Nephron progenitor cell (in vitro differentiated cells): ENCODE measurements at places on chromosomes 3 and 15.
A peak's percentile ranks its signal among the peaks of the same experiment; 100 is the strongest.

GRCh38 chr3:184259396-184259877 is 1.9 kb downstream of the CAMK2N2 start:
- no peak for DNase-seq

DNA sequence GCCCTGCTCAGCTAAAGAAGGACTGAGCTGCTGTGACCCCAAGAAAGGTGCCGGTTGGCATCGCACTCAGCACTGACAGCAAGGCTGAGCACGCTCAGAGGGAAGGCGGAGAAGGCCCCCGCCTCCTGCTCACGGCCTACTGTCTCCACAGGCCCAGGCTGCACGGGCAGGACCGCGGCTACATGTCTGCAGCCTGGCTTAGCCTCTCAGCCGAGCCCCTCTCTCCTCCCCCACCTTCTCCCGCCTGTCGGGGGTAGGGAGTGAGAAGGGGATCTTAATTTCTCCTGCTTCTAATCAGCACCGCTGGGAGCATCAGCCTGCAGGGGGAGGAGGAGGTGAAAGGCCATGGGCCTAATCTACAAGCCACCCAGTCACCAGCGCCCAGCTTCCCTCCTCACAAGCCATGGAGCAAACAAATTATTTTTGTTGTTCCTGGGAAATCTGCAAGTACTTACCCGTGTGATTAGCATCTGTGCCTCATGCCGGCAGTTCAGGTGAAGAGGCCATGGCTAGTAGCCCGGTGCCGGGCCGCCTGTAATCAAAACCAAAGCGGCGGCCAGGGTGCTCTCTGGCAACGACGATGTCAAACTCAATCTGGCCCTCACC is 68.1 kb downstream of the EPHB3 start:
- DNase-seq: peak; percentile 49

- no peak for DNase-seq
Observed at GRCh38 chr15:74424901-74425528, 8.7 kb downstream of the SEMA7A start.

DNA sequence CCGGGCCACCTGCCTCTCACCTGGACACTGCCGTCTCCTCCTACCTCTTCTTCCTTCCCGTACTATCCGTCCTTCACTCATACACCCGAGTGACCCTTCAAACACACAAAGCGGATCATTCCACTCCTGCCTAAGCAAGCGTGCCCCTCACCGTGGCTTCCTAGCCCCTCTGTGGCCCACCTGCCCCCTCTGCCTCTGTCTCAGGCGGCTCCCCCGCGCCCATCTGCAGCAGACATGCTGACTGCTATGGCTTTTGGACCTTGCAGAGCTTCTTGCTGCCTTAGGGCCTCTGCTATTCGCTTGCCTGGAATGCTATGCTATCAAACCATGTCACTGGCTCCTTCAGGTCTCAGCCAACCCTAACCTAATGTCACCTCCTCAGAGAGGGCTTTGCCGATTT is 38.1 kb downstream of the SLC28A1 start:
- DNase-seq: no peak

DNA sequence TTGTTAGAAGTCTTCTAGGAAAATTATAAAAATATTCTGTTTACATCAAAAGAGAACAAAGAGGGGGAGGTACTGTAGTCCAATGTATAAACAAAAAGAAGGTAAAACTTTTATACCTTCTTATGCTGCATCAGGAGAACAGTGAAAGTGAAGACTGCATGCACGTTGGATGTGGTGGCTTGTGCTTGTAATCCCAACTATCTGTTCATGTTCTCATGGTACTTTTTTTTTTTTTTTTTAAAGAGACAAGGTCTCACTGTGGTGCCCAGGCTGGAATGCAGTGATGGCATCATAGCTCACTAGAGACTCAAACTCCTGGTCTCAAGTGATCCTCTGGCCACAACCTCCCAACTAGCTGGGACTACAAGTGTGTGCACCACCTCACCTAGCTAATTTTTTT is 4.2 kb downstream of the SEC62 start:
- DNase-seq: no peak

DNA sequence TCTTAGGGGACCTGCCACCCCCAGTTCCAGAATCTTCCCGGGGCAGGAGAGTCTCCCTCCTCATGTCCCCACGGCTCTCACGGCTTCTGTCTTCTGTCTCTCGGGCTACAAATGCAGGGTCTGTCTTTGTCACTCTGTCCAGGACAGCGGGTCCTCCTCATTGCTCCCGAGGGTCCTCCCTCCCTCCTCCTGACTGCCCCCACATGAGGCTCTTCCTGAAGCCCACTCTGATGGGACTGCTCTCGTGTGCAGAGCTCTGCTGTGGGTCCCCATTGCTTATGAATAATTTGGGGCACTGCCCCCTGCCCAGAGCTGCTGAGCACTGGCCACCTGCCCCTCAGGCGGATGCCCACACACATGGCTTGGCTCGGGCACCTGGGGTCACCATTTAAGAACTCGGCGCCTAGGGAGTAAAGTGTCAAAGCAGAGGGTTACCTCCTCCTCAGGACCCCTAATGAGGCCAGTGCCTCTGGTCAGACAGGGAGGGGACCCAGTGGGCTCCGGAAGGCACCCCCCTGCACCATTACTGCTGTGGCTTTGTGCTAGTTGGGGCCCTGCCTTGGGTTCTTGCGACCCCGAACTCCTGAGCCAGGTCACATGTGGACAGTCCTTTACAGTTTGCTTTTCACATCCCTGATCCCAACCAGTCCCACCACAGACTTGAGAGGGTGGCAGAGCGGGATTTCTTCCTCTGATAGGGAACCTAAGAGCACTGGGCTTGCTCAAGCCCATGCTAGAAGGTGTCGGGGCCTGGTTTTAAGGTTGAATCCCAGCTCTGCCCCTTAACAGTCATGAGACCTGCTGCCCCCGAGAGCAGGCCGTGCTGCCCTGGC is 22.1 kb downstream of the HDAC11 start:
- DNase-seq: no peak

- DNase-seq: no peak
Observed at GRCh38 chr15:64456634-64457108, 3.7 kb upstream of the ZNF609 start.

- DNase-seq: no peak
Observed at GRCh38 chr15:57056357-57056756, 137.9 kb downstream of the TCF12 start.

- no peak for DNase-seq
Observed at GRCh38 chr3:19901337-19901736, 32.7 kb downstream of the EFHB start.

GRCh38 chr15:46442901-46443590 is 808.2 kb downstream of the SQOR start:
- DNase-seq: no peak

DNA sequence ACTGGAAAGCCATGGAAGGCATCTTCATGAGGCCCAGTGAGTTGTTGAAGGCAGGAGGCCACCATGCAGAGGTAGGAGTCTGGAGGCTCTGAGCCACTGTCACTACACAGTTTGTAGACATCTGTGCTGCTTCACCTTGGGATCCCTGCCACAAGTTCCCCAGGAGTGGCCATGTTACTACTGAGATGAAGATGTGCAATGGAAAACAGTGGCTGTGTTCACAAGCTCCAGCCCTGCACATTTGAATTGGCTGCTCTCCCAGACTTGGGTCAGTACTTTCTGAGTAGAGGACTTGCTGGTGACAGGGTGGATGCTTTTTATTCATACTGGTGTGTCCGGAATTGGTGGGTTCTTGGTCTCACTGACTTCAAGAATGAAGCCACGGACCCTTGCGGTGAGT is 86.9 kb upstream of the C15orf39 start:
- DNase-seq: no peak

DNA sequence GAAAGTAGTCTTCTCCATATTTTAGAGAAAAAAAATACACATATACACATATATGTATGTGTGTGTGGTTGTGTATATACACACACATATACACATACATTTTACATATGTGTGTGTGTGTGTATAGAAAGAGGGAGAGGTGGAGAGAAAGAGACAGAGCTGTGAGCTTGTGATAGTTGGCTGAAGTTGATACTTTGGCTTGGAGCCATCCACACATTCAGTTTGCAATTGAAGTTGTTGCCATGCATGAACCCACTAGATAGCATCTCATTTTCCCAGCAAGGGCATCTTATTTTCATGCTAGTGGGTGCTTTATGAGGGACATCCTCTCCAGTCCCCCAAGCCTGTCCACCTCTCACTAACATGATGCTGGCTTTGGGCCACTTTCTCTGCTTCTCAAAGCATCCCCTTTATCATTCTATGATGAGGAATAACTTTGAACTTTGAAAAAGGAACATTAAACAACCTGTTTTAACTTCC is 228.6 kb downstream of the ZNF621 start:
- DNase-seq: no peak

- peak; percentile 26 for DNase-seq
Observed at GRCh38 chr3:129593230-129593594, 13.3 kb downstream of the PLXND1 start.

DNA sequence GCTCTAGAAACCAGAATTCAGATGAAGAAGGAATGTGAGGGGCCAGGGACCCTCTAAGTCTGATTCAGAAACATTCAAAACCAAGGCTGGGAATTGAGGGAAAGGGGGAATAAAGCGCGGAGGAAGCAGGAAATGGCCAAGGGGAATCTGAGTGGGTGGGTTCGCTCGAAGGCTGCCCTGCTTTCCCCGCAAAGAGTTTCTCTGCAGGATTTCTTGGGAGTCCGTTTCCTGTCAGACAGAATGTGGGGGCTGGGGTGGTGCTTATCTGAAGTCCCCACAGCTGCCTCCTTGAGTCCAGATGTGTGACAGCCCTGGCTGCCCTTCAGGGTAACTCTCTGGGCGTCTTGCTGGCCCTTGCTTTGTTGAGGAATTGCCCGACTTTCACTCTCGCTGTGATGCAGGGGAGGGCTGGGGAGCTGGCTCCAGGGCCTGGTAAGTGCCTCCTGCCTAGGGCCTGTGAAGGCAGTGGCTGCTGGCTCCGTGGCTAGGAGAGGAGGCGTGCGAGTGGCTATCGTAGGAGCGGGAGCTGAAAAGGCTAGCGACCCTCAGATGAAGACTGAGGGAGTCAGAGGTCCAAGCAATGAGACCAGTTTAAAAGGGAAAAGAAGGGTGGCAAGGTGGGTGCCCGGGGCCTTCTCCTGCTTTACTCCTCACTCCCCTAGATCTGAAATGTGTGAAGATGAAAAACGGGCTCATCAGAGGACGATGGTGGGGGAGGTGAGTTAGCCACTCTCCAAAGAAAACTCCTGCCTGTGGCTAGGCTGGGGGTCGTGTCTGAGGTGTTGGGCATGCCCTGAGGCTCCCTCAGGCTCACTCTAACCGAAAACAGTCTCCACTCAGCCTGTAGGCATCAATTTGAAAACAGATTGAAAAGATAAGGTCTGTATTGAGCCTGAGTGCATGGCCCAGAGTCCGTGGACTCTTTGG is 143.9 kb upstream of the UMPS start:
- peak; percentile 30 for DNase-seq

GRCh38 chr3:175266478-175266877 is 407.3 kb downstream of the NAALADL2 start:
- no peak for DNase-seq

DNA sequence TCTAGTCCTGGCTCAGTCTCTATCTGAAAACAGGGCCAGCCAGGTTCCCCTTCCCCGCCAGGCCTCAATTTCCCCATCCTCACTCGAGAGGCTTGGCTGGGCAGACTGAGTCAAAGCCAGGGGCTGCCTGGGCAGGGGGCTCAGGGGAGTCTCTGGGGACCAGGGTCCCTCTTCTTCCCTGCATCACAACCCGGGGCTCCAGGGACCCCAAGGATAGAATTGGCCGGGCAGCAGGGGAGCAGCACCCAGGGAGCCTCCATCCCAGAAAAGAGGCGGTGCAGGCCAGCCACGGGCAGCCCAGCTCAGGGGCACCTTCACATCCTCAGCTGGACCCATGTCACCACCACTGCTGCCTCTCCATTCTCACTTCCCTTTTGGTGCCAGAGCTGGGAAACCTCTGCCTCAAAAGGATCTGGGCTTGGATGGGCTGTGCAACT is 13.3 kb upstream of the PLXND1 start:
- DNase-seq: no peak

DNA sequence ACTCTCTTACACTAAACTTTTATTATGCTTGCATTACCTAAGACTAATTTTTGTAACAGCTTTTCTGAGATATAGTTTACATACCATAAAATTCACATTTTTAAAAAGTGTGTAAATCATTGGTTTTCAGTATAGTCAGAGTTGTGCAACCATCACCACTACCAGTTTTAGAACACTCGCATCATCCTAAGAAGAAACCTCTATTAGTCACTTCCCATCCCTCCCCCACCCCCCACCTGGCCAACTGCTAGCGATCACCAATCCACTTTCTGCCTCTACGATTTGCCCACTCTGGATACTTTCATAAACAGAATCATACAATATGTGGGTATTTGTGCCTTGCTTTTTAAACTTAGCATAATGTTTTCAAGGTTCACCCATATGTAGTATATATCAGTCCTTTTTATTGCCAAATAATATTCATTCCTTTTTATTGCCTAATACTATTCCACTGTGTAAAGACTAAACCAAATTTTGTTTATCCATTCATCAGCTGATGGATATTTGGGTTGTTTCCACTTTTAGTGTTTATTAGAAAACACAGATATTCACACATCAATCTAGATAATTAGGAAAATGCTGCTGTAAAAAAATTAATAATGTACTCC is 23.0 kb downstream of the UBP1 start:
- DNase-seq: no peak

DNA sequence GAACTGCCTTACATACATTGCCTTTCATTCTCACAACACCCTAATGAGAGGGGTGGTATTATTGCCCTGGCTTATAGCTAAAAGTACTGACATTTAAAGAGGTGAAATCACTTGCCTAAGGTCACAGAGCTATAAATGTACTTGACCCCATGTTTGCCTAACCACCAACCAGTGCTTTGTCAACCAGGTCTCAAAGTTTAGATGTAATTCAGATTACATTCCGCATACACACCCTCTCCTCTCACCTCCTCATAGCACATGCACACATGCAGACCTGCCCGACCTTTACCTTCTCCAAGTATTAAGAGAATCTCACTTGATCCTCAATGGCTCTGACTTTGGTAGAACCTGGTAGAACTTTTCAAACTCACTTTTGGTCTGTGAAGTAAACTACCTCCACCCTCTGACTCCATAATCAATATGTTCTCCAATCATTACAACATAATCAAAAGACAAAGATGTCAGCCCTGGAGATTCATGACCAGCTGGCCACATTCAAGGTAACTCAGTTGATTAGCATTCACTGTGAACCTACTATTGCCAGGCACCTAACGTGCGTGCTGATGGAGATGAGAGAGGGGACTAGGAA is 63.2 kb upstream of the HES1 start:
- no peak for DNase-seq

- DNase-seq: no peak
Observed at GRCh38 chr3:146273721-146274407, 23.0 kb upstream of the PLSCR4 start.

- DNase-seq: no peak
Observed at GRCh38 chr15:42087460-42087859, 6.9 kb downstream of the PLA2G4D start.
